Left ventricle myocardium superior (tissue), 1 donor: ENCODE measurements at places on chromosomes 5 and 9. TPM values are rescaled to one million over a fixed set of nuclear protein-coding genes. Genes with fewer than 3 reads are reported as not detected.

The IL6ST gene
- total RNA-seq: 153 TPM

The CCL28 gene
- 0.55 TPM for total RNA-seq

The DMRTA1 gene
- total RNA-seq: 0.77 TPM

The FBP1 gene
- total RNA-seq: 1.3 TPM

The IRX1 gene
- total RNA-seq: not detected

The NMUR2 gene
- total RNA-seq: 0.20 TPM

The ECSCR gene
- 20.6 TPM for total RNA-seq

The CACNA1B gene
- 0.20 TPM for total RNA-seq

The GALNT12 gene
- total RNA-seq: 0.64 TPM
